Activated CD4-positive, alpha-beta T cell treated with anti-CD3 and anti-CD28 coated beads, Interleukin-2, Interleukin-4, amounts not matched to agents 100 ng/mL and 50 ng/mL, durations not matched to agents 16 hours and 8 hours (primary cell): ENCODE measurements at places on chromosomes 12 and 14.

- no peak for DNase-seq
These were observed 110.0 kb downstream of the ATP23 start for GRCh38 chr12:58051378-58051777.

DNA sequence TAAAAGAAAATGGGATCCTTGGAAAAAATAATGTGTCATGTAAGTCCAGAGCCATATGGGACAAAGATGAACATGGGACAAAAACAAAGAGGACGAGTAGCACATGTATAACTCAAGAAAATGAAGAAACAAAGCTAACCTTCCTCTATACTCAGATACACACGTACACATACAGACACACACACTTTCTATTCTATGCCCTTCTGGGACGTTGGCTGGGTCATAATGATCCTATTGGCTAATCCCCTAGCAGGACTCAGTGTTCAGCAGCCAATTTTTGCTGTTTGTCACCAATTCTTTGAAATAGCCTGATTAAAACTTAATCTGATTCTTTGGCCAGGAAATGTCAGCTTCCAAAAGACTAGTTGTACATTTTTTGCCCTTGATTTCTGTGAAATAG, 189.4 kb upstream of the FOXG1 start:
- DNase-seq, result no peak

GRCh38 chr12:83434600-83434999, 747.9 kb downstream of the TMTC2 start:
- DNase-seq, result no peak

DNA sequence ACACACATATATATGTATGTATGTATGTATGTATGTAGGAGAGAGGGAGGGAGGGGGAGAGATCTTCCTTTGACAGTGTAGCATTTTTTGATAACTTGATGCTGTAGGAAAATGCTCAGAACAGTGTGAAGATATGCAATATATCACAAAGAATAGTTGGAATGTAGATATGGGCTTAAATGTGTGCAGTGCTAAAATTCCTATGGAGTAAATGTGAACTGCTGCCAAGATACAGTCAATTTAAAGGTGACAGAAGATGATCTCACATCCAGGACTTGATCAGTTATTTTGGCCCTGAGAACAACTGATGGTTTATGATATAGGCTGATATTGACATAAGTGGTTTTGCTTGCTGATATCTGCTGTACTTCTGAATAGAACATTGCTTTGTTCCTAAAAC, 84.2 kb downstream of the DAAM1 start:
- DNase-seq, result no peak
